Activated CD4-positive, alpha-beta T cell treated with anti-CD3 and anti-CD28 coated beads, Interleukin-2, amount 10 ng/mL, durations not matched to agents 24 days and 14 days (primary cell): ENCODE measurements at places on chromosomes 16 and 17. TPM values are rescaled to one million over a fixed set of nuclear protein-coding genes. Genes with fewer than 3 reads are reported as not detected.

The CBLN1 gene
- total RNA-seq: not detected in 2 replicates

The KRT13 gene
- not detected in 2 replicates for total RNA-seq

The EIF3C gene
- 1,266 and 1,275 TPM in 2 replicates for total RNA-seq

The TMIGD1 gene
- not detected in 2 replicates for total RNA-seq

The CD300H gene
- total RNA-seq: not detected in 2 replicates

The ETV4 gene
- 7.7 and 8.3 TPM in 2 replicates for total RNA-seq

The CLEC3A gene
- not detected in 2 replicates for total RNA-seq

The SLC12A3 gene
- total RNA-seq: not detected in 2 replicates

The CAVIN1 gene
- 2.4 and 2.7 TPM in 2 replicates for total RNA-seq

The G6PC1 gene
- not detected in 2 replicates for total RNA-seq

The KCNG4 gene
- not detected in 2 replicates for total RNA-seq

The RHOT2 gene
- total RNA-seq: 172 and 183 TPM in 2 replicates

The TP53TG3C gene
- not detected in 2 replicates for total RNA-seq

The KREMEN2 gene
- 0.17 and 0.28 TPM in 2 replicates for total RNA-seq

The DHRS7C gene
- total RNA-seq: not detected in 2 replicates

The KRTAP4-3 gene
- total RNA-seq: not detected in 2 replicates

The WIPI1 gene
- 9.1 and 9.5 TPM in 2 replicates for total RNA-seq

The ZFHX3 gene
- 0.49 and 0.88 TPM in 2 replicates for total RNA-seq

The CDH3 gene
- 0.19 and 0.37 TPM in 2 replicates for total RNA-seq

The KRT27 gene
- not detected in 2 replicates for total RNA-seq

The CX3CL1 gene
- total RNA-seq: not detected in 2 replicates

The TBC1D28 gene
- total RNA-seq: not detected in 2 replicates

The HSPB9 gene
- not detected in 2 replicates for total RNA-seq

The SPIRE2 gene
- 1.9 and 2.0 TPM in 2 replicates for total RNA-seq

The NPIPA5 gene
- total RNA-seq: 11.8 and 12.9 TPM in 2 replicates

The SLC5A10 gene
- not detected in 2 replicates for total RNA-seq

The MT1A gene
- 1.8 and 2.1 TPM in 2 replicates for total RNA-seq

The RNF112 gene
- 0.40 TPM in 1 of 2 replicates, not detected in the other for total RNA-seq

The CEP295NL gene
- 0.56 TPM in 1 of 2 replicates, not detected in the other for total RNA-seq

The HCRT gene
- total RNA-seq: not detected in 2 replicates

The ADAD2 gene
- total RNA-seq: not detected in 2 replicates

The SYNGR3 gene
- 18.1 and 20.2 TPM in 2 replicates for total RNA-seq

The CRYBA1 gene
- not detected in 2 replicates for total RNA-seq

The RAB11FIP4 gene
- total RNA-seq: 24.3 and 26.4 TPM in 2 replicates

The PTGES3L gene
- total RNA-seq: 0.66 and 1.4 TPM in 2 replicates

The CCL23 gene
- total RNA-seq: not detected in 2 replicates

The OTOP2 gene
- not detected in 2 replicates for total RNA-seq

The TSPAN10 gene
- total RNA-seq: 0.14 and 0.37 TPM in 2 replicates

The CDH15 gene
- not detected in 2 replicates for total RNA-seq

The PKMYT1 gene
- 152 TPM in 2 replicates for total RNA-seq

The PLD6 gene
- 17.2 and 17.3 TPM in 2 replicates for total RNA-seq

The IFI35 gene
- total RNA-seq: 51.9 and 55.2 TPM in 2 replicates

The TGFB1I1 gene
- total RNA-seq: 0.49 and 1.5 TPM in 2 replicates

The RNF151 gene
- total RNA-seq: 0.57 TPM in 1 of 2 replicates, not detected in the other

The METTL22 gene
- 36.2 and 38.4 TPM in 2 replicates for total RNA-seq

The KRT23 gene
- total RNA-seq: not detected in 2 replicates

The NUBP2 gene
- 77.4 and 81.1 TPM in 2 replicates for total RNA-seq

The C1QTNF8 gene
- not detected in 2 replicates for total RNA-seq

The C17orf67 gene
- 3.7 and 4.4 TPM in 2 replicates for total RNA-seq

The PLEKHG4 gene
- total RNA-seq: 43.4 and 43.8 TPM in 2 replicates

The GRAP gene
- 9.2 and 9.7 TPM in 2 replicates for total RNA-seq

The BFAR gene
- 59.3 and 63.4 TPM in 2 replicates for total RNA-seq
